RCC 7860 (cell line): ENCODE measurements at places on chromosomes 1 and 21.
A peak's percentile ranks its signal among the peaks of the same experiment; 100 is the strongest.

DNA sequence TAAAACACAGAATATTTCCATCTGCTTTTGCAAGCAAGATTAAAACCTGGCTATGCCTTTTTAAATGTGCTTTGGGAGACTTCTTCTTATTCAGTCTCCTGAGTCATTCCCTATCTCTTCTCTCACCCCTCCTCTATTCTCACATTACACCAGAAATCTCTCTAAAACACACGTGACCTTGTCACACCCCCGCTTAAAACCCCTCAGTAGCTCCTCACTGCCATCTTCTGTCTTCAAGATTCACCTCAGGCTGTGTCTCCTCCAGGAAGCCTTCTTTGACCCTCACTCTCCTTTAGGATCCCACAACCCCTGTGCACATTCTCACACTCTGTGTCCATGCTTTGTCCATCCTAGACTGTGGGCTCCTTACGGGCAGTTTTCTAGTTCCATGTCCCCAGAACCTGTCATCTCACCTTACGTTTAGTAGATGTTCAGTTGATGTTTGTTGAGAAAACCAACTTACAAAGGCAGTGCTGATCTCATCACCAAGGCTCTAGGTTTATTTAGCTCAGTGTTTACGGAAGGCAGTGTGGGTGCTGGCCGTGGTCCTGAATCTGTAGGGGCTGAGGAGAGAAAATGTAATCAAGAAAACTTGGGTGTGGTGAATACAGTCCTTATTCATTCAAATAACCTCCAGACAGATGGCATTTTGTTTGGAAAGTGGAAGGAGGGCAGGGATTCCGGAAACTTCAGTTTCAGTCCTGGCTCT lies 143.5 kb downstream of the DMRTA2 start:
- no peak for DNase-seq

- peak; percentile 96 for DNase-seq
These were observed 1.4 kb downstream of the KLHL21 start for GRCh38 chr1:6601049-6601922.

DNA sequence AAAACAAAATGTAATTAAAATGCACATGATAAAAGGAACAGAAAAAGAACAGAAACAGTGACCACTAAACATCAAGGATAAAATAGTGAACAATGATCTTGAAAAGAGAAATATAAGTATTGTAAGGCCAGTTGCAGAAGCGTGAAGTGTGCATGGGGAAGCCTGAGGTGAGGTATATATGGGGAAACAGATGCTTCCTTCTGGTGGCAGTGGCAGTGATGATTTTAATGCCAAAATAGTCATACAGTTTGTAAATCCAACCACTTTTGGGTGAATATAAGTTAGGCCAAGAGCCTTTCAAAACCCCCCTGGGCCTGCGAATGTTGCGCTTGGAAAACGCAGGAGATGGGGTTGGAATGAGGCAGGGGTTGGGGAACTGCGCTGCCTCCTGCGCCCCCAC lies 27.3 kb downstream of the TTC3 start:
- no peak for DNase-seq

- no peak for DNase-seq
These were observed 1.4 kb upstream of the PIK3R3 start for GRCh38 chr1:46133781-46134350.

DNA sequence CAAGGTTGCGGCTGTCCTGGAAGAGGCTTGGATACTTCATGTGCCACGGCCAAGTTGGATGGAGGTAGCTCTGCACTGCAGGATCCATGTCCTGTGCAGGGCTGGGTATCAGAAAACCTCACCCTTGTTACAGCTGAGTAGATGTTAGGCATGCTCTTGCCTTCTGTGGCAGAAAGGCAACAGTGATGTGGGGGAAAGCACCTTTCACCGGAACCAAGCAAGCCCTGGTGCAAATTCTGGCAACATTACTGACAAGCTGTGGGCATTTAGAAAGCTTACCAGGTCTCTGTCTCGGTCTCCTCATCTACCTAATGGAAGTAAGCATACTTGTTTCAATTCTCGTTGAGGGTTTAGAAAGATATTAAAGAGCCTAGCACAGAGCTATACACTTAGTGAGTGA lies 14.5 kb upstream of the CDCA8 start:
- no peak for DNase-seq

GRCh38 chr1:68375919-68376318 lies 73.8 kb downstream of the RPE65 start:
- no peak for DNase-seq

- no peak for DNase-seq
These were observed 154.5 kb downstream of the ACTL8 start for GRCh38 chr1:17909634-17910033.

GRCh38 chr1:229570891-229571516 lies 12.5 kb upstream of the ABCB10 start:
- no peak for DNase-seq

DNA sequence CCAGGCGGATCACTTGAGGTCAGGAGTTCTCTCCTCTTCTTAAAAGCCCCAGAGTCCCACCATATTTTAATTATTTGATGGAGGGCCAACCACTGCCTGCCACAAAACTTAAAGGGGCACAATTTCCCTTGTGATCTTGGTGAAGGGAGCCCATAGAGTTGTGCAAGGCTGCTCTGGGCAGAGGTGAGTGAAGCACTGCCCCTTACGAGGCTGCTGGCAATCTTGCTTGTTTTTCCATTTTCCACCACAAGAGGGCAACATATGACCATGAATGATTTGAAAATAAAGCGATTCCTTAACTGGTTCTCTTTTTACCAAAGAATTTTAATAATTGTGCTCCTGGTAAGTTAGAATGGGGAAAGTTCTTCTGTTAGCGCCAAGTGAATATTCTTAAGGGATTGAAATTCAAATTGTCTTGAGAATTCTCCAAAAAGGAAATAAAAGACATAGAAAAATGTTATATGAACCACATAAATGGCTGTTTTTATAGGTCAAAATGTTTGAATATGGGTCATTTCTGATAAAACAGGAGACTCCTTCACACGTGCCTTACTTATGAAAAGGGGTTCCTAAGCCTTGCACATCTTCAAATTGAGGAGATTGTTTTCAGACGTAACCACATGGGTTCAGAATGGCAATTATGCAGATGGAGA lies 22.7 kb downstream of the PGM1 start:
- DNase-seq, result peak; percentile 63

DNA sequence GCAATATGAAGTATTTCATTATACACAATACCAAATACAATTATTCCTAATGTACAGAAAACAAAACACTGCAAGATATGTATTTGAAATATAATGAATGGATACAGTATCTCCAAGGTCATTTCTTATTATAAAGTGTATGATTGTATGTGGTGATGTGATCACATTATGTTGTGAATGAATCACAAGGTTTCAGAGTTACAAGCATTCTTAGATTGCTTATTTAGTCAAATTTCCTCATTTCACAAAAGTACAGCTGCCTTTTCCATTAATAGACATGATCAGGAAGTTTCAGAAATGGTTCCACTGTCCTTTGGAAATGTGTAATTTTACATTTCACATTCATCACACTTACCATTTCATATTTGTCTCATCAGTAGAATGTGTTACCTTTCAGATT lies 28.3 kb upstream of the NEK7 start:
- DNase-seq, result no peak

DNA sequence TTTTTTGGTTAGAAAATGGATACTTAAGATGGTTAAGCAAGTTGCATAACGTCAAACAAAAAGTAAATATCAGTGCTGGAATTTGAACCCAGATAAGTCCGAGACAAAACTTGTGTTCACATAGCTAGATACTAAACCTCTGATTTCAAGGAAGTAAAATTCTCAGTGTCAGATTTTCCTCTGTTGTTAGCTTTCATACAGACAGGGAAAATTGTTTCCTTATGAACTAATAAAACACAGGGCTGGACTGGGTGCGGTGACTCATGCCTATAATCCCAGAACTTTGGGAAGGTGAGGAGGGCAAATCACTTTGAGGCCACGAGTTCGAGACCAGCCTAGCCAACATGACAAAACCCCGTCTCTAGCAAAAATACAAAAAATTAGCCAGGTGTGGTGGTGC lies 51.3 kb downstream of the PCNX2 start:
- no peak for DNase-seq

- DNase-seq, result no peak
These were observed 28.8 kb downstream of the CYYR1 start for GRCh38 chr21:26544201-26544775.

- no peak for DNase-seq
These were observed 42.9 kb upstream of the TDRD10 start for GRCh38 chr1:154459080-154459479.

GRCh38 chr1:195188821-195189220 lies 1419.4 kb downstream of the KCNT2 start:
- DNase-seq, result no peak

DNA sequence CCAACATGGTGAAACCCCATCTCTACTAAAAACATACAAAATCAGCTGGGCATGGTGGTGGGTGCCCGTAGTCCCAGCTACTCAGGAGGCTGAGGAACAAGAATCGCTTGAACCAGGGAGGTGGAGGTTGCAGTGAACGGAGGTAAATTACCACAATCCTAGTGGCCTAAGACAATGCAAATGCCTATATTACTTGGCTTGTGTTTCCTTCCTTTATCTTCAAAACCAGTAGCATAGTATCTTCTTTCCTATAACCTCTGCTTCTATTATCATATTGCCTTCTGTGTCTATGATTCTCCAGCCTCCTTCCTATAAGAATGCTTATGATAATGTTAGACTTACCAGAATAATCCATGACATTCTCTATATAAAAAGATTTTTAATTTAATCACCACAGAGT lies 156.2 kb upstream of the RGS18 start:
- no peak for DNase-seq

DNA sequence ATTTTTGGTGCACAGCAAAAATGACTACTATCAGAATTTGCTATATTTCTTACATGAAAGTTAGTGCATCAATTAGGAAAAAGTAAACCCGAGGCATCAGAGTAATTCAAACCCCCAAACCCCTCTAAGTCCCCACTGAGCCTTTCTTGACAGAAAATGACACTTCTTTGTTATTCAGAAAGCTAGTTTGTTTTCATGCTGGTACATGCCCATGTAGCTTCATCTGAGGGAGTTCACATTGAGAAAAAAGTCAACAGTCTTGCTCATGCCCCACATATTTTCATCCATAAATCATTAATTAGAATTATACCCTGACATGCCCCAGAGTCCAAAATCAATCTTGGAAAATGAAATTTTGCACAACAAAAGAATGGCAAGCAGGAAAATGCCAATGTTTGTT lies 39.9 kb upstream of the PDC start:
- no peak for DNase-seq

GRCh38 chr21:44013380-44014088 lies 1.4 kb downstream of the TRAPPC10 start:
- DNase-seq, result no peak

DNA sequence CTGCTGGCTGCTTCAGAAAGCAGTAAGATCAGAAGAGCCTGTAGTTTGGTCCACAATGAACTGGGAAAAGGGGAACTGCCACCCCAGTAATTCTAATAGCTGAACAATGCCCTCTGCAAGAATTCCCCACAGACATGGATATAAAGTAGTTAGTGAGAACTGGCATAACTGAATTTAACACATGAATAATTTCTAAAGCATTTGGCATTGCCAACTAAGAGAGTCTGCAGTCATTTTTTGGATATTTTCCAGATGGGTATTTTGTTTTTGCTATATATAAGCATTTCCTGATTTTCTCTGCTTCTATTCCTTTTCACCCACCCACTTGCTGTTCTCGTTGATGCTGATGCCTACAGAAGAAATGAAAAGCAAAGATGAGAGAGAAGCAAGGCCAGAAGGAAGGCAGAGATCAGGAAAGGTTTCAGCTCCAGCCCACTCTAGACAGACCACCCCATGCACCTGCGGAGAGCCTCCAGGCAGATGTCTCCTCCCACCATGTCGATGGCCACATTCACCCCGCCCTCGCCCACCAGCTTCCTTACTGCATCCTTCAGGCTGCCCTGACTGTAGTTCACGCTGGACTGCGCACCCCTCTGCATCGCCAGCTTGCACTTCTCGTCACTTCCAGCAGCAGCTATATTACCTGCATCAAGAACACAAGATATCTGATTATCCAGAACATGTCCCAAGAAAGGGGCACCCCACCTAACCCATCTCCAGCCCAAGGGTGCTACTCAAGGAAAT lies 55.9 kb upstream of the SEC16B start:
- no peak for DNase-seq

DNA sequence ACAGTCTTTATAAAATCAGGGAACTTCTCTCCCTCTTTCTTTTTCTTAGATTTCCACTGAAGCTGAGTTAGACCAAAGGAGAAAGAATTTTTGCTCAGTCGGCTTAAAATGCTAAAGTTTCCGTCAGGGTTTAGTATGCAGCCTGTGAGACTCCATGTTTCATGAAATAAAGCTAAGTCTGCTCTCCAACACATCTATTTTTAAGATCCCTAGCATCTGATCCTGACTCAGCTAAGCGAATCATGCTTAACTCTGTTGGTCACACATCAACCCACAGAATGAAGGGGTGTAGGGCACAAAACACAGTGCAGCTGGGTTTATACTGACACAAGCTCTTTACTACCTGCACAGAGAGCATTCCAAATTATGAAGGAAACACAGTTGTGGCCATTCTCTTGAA lies 102.4 kb upstream of the ZNF281 start:
- DNase-seq, result peak; percentile 43

- no peak for DNase-seq
These were observed 25.0 kb upstream of the CTTNBP2NL start for GRCh38 chr1:112370996-112371395.

DNA sequence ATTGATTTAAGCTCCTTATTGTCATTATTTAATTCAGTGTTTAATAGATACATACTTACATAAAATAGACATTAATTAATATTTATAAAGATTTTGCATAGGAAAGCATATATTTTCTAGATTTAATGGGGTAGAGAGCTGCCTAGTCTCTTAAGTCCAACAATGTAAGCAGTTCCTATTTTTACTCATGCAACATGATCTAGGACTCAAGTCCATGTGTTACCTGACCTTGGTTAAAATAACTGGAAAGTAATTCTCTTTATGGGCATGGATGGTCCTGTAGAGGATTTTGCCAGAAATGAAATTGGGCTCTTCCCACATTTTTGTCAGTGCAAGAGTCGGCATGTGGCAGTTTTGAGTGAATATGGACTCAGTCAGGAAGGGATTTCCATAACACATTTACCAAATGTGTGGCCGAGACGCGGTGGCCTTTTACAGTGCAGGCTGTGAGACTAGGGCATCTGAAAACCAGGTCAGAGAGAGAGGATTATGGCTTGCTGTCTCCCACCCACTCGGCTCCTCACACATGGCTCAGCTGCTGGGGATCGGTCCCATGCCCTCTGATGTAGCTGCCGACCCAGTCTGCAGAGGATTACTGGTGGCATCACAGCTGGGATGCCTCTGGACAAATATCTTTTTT lies 6.2 kb upstream of the KIF1B start:
- no peak for DNase-seq

- DNase-seq, result no peak
These were observed 33.1 kb downstream of the CNST start for GRCh38 chr1:246599315-246599714.

- no peak for DNase-seq
These were observed 724 bp upstream of the ANKRD35 start for GRCh38 chr1:145886390-145886789.

- no peak for DNase-seq
These were observed 67.7 kb upstream of the RUNX1 start for GRCh38 chr21:35116777-35117176.

- no peak for DNase-seq
These were observed 415.5 kb upstream of the ADAMTS5 start for GRCh38 chr21:27382404-27382803.
